ENCODE measurements at places on chromosomes 12 and 14.
A peak's percentile ranks its signal among the peaks of the same experiment; 100 is the strongest.

GRCh38 chr12:84891106-84891838 is 21.3 kb downstream of the SLC6A15 start:
- no peak for DNase-seq

DNA sequence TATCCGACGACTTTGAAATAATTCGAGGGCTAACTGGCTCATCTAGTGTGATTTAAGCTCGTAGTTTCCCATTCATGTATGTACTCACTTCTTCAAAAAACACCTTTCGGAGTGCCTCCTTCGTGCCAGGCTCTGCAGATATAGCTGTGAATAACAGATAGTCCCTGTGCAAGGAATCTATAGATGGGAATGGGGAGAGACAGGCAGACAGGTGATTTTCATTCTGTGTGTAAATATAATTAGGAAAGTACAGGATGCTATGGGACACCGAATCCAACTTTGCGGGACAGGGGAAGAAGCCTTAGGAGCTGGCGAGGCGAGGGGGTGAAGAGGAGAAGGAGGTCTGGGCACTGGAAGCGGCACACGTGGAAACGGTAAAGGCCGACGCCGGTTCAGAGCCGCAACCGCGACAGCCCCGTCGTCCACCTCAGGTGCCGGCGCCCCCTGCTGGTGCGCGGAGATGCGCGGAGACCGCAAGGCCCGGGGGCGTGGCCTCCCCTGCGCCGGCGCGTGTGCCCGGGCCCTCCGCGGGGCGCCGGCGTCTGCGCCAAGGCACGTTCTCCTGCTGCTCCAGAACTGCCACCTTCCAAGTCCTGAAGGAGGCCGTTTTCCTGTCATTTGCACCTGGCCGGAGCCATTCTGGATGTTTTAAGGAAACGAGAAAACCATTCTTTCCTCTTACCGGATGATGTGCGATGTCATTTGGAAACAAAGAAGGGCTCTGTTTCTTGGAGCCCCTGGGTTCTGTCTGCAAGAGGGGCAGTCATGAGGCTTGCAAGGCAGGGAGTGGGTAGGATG is 18.0 kb upstream of the CACNA1C start:
- DNase-seq: peak; percentile 76

DNA sequence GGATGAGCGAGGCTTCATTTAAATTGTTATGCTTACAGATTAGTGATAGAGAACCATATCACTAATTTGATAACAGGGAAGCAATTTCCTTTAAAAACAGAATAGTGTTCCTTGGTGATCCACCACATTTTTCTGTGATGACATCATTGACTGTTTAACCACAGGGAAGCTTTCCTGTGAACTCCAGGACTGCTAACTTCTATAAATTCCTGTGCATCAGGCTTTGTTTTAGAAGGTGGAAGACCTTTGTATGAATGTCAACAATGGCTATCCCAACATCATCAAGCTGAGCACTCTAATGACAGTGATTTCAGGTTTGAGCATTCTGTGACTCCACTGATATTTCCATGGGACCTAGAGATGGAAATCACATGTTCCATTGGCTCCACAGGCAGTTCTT is 177.1 kb downstream of the RMST start:
- DNase-seq: no peak

DNA sequence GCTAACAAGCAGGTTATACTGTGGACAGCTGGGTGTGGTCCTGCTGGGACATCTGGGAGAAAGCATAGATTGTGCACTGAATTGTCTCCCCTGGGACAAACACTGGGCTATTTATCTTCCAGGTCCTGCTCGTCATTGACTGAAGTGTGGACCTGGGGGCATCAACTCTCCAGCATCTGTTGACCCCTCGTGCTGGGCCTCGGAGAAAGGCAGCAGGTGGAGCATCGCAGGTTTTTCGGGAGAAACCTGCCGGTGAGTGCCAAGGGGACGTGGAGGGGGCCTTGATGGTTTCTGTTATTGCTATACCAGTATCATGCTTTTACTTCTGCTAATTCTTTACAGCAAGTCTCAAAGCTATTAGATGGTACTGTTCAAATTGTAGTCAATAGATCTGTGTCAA is 81.3 kb downstream of the CPSF2 start:
- DNase-seq: no peak

DNA sequence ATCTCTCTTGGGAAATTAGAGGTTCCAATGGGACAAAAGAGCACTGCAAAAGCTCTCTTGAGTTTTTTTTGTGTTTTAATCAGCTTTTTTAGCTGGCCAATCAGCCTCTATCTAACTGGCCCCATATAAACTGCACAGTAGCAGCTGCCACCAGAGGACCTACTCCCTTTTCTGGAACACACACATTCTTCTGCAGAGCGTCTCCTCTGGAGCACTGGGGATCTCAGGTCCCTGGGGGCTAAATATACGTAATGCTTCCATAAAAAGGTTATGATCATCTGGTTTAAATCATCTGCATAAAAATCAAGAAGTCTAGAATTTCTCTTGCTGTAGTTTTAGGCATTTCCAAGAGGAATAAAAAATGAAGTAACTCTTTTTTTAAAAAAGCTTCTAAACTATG is 32.3 kb downstream of the TSPAN8 start:
- DNase-seq: no peak

- DNase-seq: no peak
Measured at GRCh38 chr12:5796959-5797225, 148.2 kb downstream of the ANO2 start.

DNA sequence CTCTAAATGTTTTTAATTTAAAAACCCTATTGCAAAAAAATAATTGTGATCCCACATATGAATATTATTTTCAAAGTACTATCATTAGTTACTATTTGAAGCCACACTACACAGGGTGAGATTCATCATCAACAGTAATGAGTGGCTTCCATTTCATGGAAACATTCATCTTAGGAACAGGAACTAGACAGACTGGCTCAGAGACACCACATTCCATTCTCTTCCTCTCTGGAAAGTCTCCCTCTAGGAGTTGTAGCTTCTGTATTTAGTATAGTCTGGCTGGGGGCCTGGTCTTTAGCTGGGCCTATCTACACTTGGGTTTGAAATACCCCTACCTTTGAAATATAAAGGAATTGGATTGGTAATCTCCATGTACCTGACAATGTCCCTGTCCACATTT is 6.2 kb upstream of the VDR start:
- no peak for DNase-seq

DNA sequence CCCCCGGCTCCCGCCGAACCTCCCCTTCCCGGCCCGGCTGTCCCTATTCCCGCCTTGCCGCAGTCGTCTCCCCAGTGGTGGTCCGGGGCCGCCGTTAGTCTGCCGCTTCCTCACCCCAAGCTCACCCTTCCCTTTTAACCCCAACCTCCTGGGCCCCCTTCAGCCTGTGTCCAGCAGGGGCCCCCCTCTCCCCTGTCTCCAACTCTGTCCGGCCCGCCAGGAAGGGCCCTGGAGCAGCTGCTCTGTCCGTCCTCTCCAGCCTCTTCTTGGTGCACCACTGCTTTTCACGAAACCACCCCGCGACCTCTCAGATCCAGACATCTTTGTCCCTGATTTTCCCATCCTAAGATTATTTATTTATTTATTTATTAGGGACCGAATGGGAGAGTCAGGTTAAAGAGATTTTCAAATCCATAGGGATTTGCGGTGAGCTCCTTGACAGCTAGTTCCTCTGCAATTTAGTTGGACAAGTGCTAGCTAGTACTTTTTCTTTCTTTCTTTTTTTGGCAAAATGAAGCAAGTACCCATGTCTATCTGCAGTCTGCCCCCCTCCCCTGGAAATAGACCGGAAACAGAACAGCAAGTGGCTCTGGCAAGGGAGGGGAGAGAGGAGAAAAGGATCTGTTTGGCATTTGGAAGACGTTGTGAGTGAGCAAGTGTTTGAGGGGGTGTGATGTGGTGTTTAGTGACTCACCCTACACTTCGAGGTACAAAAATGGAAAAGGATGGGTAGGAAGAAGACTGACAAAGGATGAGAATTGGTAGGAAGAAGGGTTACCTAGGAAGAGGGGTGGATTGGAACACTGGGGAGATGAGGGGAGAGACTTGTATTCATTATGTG is 632 bp downstream of the UBR7 start:
- peak; percentile 25 for DNase-seq

- DNase-seq: no peak
Measured at GRCh38 chr12:49549735-49550692, 11.2 kb downstream of the KCNH3 start.

GRCh38 chr12:90855534-90855933 is 99.4 kb downstream of the CCER1 start:
- no peak for DNase-seq

DNA sequence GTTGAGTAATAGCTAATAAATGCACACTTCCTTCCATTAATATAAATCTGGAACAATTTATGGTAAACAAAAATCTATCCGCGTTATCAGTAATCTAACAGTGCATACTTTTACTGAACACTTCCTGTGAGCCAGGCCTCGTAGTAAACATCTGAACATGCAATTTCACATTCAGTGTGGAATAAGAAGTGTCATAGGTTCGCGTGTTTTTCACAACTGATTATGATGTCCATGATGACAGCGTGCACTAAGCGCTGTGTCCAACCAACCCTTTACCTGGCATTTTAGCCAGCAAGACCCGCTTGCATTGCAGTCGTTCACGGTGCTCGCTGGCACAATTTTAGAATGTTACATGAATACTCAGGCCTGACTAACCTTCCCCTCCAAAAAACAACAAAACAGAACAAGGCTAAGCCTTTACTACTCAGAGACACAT is 2.1 kb downstream of the PNMA1 start:
- DNase-seq: no peak

- no peak for DNase-seq
Measured at GRCh38 chr12:120500581-120500980, 4.7 kb downstream of the DYNLL1 start.

DNA sequence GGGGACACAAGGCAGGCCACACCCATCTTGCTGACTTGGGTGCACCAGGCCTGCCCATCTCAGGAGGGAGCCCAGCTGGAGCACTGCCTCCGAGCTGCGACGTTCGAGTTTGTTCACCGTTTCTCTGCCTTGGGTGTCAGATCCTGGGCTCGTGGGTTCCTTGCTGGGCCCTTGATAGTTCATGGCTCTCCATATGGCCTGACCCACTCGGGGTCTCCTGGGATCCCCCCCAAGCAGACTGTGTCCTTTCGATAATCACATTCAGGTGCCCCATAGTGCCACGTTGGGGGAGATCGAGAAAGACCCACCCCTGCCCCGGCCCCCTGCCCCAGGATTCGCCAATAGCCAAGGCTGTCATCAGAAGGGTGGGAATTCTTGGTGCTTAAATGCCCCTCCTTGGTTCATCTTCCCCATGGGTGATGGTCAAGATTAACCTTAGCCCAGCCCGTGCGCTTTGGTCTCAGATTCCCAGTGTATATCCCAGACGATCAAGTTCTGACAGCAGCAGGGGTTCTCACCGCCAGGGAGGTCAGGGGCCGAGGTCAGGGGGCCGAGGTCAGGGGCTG is 7.4 kb downstream of the RFLNA start:
- DNase-seq: no peak

DNA sequence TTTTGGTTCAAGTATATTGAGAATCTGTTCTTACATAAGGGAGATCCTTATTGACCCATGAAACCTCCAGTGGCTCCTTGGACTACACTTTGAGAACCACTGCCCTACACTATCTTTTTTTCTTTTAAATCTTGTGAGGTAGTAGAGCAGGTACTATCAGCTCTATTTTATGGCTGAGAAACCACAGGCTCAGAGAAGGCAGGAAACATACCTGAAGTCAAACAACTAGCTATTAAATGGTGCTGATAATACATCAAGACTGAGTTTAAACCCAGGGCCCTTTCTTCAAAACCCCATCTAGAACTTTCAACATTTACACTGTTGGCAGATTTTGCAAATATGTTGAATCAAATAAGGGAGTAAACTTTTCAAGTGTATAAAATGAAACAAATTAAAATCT is 6.9 kb downstream of the ZBTB25 start:
- no peak for DNase-seq

DNA sequence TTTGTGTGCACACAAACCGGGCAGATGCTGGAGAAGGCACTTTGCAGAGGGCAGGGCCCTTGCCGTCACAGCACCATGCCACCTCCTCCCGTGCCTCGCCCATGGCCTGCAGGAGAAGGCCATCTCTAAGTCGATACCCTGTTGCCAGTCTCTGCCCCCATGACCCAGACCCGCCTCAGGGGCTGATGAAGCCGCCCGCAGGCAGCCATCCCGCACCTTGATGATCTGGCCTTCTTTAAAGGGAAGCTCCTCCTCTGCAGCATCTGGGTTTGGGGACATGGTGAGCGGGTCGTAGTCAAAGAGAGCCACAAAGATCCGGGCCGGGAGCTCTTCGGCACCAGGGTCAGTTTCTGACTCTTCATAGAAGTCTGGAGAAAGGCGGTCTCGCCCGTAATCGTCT is 76.2 kb downstream of the PIWIL1 start:
- no peak for DNase-seq

GRCh38 chr12:113461666-113462065 is 10.0 kb downstream of the LHX5 start:
- DNase-seq: no peak

DNA sequence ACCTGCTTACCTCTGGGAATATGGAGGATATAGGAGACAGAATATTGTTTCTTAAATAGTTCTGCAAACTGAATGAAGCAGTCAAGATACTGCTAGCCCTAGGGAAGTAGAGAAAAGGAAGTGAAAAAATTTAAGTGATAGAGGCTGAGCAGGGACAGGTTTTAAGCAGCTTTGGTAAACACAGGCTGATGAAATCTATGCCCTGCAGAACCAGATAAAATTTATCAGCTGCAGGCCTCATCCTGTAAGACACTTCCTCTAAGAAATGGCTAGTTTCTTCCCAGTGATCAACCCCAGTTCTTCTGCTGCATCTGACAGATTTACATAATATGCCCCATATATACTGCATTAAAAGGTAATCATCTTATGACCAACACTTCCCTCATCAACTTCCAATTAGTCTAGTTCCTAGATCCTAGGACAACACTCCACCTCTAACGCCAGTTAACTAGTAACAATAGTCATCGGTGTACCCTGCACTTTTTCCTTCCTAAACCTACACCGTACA is 1.3 kb upstream of the ESYT1 start:
- DNase-seq: no peak

DNA sequence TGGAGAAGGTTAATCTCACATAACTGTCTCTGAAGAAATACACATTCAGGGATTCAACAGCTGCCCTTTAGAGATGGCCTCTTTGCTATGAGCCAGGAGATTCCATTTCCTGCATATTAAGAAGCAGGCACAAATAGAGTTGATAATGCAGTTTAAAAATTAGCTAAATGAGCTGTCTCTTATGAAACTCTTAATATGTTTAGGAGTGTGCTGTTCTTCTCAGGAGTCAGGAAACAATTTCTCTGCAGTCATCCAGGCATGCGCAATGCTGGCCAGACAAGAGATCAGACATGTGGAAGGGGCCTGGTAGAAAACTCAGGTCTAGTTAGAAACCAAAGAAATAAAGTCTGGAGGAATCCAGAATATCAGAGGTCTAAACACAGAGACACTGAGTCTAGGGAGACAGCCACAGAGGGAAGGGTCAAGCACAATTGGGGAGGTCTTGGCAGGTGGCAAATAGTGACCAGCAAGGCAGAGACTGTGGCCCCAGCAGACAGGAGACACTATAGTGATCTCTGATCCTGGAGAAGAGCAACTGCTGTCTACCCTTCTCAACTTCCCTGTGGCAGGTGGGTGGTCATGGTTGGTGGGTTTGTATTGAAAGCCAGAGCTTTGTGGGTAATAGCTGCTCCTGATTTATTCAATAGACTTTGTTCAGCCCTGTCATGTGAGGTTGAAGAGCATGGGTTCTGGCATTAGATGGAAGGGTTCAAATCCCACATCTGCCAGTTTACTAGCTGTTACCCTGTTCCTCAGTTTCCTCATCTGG is 185.8 kb upstream of the RMST start:
- no peak for DNase-seq
